ENCODE measurements at places on chromosomes 16 and 17.

- DNase-seq, result no peak
These were observed 2.6 kb downstream of the PARD6A start for GRCh38 chr16:67663151-67663876.

GRCh38 chr17:57507828-57508227 is 237.3 kb downstream of the CCDC182 start:
- DNase-seq, result no peak

DNA sequence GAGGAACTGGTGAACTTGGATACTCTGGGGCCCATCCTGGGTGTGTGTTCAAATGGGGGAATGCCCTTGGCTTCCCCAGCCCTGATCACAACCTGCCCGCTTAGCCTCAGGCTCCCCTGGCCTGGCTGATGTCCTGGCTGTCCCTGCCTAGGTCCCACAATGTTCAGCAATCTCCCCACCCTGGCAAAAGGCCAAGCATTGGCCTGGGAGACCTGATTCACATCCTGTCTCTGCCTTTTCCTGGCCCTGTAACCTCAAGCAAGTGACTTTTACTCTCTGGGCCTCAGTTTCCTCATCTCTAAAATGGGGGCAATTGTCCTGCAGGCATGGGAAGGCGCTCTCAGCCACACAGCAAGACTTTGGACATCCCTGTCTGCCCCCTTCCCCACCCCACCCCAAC is 14.4 kb downstream of the CPNE2 start:
- DNase-seq, result no peak

- no peak for DNase-seq
These were observed 12.4 kb upstream of the YWHAE start for GRCh38 chr17:1412185-1413110.

GRCh38 chr16:79493911-79494310 is 106.6 kb downstream of the MAF start:
- DNase-seq, result no peak

GRCh38 chr16:79213214-79213613 is 387.3 kb downstream of the MAF start:
- no peak for DNase-seq

- DNase-seq, result no peak
These were observed 439.5 kb downstream of the WWOX start for GRCh38 chr16:78538919-78539318.

DNA sequence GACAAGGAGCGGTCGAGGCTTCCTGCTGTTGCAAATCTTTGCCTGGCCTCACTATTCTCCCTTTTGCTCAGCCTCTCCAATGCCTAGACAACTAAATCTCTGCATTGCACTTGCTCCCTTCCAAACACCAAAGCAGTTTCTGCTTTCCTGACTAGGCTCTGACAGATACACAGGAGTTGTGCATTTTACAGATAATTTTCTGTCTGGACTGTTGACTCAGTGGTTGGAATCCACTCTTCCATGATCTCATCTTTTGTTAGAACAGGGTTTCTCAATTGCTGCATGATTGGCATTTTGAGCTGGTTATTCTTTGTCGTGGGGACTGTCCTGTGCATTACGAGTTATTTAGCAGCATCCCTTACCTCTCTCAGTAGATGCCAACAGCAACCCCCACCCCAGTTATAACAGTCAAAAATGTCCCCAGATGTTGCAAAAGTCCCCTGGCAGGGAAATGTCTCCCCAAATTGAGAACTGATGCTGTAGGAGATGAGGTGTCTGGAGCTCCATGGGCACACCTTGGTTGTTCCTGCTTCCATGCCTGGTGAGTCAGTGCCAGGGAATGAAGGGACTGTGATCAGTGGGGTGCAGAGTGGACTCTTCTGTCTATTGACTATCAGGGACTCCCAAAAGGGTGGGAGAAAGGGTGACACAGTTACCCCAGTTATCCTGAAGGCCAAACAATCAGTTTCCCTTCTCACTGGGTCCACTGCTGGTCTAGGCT is 557.4 kb upstream of the PSMD7 start:
- DNase-seq, result no peak

DNA sequence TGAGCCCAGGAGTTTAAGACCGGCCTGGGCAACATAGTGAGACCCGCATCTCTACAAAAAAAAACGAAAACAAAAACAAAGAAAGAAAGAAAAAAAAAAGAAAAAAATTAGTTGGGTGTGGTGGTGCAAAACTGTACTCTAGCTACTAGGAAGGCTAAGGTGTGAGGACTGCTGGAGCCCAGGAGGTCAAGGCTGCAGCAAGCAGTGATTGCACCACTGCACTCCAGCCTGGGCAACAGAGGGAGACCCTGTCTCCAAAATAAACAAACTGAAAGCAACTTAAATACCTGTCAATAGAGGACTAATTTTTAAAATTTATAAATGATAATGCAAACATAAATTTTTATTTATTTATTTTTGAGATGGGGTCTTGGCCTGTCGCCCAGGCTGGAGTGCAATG is 17.3 kb downstream of the ATP2A1 start:
- DNase-seq, result no peak

GRCh38 chr17:57622683-57623433 is 122.2 kb downstream of the CCDC182 start:
- no peak for DNase-seq

- DNase-seq, result no peak
These were observed 274.7 kb downstream of the HS3ST4 start for GRCh38 chr16:25966172-25967097.

GRCh38 chr17:35809855-35810461 is 674 bp downstream of the TAF15 start:
- DNase-seq, result no peak

- peak; percentile 18 for DNase-seq
These were observed 9.9 kb downstream of the MTSS2 start for GRCh38 chr16:70675851-70676513.

DNA sequence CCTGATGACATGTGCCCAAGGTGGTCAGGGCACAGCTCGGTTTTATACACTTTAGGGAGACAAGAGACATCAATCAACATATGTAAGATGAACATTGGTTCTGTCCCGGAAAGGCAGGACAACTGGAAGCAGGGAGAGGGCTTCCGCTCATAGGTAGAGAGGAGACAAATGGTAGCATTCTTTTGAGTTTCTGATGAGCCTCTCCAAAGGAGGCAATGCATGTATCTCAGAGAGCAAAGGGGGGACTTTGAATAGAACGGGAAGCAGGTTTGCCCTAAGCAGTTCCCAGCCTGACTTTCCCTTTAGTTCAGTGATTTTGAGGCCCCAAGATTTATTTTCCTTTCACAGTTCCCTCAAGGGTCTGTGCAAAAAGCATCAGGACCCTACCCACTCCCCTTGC is 172.4 kb upstream of the TNRC6C start:
- no peak for DNase-seq

DNA sequence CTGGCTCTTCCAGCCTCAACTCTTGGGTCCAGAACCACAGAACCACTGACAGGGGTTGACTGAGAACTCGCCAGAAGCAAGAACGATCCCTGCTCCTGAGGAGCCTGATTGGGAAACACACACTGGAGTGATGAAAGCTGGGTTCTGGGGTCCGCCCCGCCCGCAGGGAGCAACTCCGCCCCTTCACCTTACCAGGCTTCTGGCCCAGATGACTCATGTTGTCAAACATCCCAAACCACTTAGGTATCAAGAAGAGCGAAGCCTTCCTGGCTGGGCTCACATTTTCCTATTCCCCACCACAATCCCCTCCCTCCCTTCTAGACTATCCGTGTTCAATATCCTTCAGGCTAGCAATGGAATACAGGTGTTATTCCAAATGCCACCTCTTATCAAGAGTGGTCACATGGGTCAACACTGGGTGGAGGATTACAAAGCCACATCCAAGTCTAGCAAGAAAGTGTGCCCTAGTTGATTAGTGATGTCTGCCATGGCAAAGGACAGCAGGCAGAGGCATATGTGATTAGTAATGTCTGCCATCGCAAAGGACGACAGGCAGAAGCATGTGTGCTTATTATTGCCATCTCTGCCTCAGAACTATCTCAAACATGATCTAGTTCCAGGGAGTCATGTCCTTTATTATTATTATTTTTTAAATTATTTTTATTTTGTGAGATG is 70.5 kb downstream of the TIMM22 start:
- DNase-seq, result no peak

DNA sequence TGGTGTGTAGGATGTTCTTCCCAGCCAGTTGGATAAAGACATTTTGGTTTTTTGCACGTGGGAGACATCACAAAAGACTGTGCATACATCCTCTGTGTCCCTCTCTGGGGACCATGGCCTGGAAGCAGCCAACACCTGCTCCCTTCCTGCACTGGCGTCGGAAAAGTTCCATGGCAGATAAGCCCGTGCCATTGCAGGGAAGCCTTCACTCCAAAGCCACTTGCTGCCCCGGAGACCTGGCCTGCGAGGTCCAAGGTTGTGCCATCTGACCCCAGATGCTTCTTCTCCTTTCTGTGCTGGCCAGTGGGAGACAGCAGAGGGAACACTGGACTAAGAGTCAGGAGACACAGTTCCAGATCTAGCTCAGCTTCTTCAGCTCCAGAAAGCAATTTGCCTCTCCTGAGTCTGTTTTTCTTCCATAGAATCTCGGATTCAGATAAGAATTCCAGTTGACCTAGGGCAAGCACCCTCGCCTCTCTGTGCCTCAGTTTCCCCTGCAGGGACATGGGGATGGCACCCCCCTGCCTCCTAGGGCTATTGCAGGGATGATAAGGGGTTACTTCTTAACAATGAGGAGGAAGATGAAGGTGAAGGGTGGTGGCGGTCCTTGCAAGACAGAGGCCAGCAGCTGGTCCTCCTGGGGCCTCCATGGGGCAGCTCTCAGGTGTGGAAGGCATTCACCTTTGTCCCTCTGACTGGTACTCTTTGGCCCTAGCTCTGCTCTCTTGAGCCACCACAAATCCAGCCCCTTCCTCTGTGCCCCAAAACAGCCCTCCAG is 134.2 kb downstream of the CMIP start:
- no peak for DNase-seq

GRCh38 chr17:67585077-67585602 is 132.6 kb upstream of the NOL11 start:
- no peak for DNase-seq

GRCh38 chr16:67917140-67917851 is 14.4 kb downstream of the CTRL start:
- DNase-seq, result peak; percentile 60

DNA sequence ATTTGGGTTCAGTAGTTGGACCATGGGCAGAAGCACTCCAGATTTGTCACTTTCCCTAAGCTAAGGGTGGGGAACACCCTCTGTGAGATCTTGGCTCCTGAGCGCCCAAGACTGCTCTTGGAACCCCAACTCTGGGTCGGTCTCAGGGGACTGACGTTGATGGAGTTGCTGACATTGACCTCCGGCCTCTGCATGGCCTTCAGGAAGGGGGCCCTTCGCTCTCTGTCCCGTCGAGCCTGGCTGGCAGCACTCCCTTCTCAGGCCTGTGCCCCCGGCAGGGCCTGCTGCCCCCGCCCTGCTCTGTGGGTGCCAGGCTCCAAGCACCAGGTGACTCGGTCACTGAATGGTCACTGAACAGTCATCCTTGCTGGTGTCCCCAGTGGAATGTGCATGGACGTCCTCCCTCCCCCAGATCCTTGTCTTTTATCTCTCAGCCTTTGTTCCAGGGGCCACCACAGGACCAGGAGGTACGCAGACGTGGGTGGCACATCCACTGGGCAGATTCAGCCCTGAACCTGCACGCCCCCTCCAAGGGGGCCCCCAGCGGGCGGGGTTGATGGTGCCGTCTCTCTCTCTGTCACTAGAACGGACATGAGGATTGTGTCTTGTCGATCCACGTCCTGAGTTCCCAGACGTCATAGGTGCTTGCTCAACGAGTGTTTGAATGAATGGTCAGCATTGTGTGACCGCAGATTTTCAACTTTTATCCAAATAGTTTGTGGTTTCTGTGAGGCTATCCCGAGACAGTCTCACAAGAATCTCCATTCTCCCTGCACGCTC is 314.5 kb downstream of the SEC14L1 start:
- DNase-seq, result no peak

DNA sequence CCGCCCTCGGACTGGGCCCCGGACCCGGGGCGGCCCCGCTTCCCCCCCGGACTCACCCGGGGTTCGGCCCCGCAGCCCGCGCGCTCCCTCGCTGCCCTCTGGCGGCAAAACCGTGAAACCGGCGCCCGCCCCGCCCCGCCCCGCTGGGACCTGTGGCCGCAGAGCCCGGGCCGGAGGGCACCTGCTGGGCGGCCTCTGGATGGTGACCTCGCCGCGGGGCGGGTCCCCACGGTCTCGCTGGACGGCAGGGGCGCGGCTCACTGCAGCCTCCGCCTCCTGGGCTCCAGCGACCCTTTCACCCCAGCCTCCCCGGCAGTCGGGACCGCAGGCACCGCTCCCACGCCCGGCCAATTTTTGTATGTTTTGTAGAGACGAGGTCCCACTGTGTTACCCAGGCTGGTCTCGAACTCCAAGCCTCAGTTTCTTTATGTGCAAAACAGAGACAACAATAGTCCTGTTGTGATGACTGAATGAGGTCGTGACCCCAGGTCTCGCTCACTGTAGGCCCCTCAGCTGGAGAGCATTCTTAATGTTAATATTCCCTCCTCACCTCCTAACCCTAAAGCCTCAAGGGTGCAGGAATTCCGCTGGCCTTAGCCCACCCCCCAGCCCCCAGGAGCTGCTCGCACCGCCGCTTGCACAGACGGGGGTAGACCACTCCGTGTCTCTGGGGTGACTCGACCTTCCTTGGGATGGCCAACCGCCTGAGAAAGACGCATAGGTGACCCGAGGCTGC is 33.7 kb upstream of the RPH3AL start:
- DNase-seq, result peak; percentile 87

- DNase-seq, result peak; percentile 49
These were observed 82.2 kb downstream of the TNRC6C start for GRCh38 chr17:78040440-78041385.

DNA sequence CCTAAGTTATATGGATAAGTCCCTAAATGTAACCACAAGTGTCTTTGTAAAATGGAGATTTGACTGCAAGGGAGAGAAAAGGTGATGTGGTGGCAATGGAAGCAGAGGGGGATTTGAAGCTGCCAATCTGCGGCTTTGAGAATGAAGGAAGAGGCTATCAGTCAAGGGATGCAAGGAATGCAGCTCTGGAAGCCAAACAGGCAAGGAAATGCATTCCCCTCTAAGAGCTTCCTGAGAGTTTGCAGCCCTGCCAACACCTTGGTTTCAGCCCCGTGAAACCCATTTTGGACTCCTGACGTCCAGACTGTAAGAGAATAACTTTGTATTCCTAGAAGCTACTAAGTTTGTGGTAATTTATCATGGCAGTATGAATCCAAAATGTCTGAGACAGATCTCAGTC is 167.3 kb upstream of the MPHOSPH6 start:
- no peak for DNase-seq

- no peak for DNase-seq
These were observed 15.3 kb upstream of the PSMD7 start for GRCh38 chr16:74281300-74281699.

DNA sequence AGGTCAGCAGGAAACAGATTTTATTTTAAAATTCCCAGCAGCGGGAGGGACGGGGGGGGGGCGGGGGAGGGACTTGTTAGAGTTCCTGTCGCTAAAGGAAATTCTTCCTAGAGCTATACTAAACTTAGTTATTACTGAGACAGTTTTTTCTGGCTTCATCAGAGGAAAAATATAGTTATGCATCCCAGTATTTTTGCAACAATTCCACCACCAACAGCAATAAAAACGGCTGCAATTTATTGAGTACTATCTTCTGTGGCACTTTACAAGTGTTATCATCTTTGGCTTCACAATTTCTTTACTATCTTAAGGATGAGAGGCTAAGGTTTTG is 6.9 kb upstream of the DHRS7B start:
- DNase-seq, result no peak
